ENCODE measurements at places on chromosomes 1 and 21.

GRCh38 chr1:111847466-111847865 is 91.8 kb downstream of the DDX20 start:
- no peak for DNase-seq

- peak; percentile 30 for DNase-seq
Observed at GRCh38 chr1:189669846-189670245, 807.8 kb downstream of the BRINP3 start.

DNA sequence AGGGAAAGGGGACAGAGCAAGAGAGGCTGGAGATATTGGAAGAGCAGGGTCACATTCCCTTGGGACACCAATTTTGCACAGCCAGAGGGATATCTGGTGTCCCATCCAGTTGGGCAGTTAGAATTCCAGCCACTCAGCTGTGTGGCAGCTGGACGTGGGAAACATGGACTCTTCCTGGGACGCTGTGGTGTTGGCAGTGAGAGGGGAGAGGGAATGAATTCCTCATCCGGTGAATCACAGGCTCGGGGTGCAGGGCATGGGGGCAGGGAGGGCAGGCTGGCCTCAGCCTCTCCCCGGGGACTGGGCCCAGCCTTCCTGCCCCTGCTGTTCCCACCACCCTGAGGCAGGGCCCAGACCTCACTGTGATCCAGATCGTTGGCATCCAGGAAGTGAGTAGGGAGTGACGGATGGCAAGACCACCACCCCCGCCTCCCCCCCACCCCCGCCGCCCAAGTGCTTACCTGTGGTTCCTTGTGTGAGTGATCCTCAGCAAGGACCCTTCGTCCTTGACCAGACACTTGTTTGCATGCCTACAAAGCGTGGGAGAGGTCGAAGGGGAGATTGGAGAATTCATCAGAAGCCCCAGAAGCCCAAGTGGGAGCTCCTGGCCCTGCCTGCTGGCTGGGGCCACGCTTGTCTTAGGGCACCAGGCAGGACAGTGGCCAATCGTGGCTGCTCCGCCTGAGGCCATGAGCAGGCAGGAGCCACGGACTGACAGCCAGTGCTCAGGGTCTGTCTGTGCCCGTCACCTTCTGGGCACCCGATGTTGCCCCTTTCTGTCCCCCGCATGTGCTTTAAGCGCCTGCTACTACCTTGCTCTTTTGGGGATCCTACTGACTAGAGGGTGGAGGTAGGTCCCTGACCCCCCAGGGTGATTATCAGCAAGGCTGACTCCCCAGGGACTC is 8.7 kb downstream of the WNT3A start:
- no peak for DNase-seq

DNA sequence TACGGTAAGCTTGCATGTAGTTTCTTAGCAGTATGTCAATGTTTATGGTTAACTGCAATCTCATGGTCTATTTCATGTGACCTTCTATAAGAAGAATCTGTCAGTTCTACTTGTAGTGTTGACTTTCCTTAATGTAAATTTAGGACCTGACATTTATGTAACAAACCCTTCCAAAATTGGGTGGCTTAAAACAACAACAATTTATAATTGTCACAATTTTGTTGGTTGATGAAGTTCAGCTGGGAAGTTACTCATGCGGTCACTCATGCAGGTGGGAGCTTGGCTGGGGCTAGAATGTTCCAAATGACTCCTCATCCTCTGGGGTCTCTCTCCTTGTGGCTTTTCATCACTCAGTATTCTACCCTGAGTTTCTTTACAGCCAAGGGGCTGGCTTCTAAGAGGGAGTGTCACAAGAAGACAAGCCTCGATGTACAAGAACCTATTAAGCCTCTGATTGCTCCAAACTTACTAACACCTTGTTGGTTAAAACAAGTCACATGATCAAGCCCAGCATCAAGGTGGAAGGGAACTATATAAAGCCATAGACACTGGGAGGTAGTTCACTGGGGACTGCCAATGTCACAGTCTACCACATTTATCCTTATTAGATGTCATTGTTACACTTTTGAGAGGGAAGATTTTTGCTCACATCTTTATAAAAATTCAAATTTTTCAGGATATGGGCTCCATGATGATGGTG is 23.9 kb downstream of the CCN1 start:
- DNase-seq: no peak

DNA sequence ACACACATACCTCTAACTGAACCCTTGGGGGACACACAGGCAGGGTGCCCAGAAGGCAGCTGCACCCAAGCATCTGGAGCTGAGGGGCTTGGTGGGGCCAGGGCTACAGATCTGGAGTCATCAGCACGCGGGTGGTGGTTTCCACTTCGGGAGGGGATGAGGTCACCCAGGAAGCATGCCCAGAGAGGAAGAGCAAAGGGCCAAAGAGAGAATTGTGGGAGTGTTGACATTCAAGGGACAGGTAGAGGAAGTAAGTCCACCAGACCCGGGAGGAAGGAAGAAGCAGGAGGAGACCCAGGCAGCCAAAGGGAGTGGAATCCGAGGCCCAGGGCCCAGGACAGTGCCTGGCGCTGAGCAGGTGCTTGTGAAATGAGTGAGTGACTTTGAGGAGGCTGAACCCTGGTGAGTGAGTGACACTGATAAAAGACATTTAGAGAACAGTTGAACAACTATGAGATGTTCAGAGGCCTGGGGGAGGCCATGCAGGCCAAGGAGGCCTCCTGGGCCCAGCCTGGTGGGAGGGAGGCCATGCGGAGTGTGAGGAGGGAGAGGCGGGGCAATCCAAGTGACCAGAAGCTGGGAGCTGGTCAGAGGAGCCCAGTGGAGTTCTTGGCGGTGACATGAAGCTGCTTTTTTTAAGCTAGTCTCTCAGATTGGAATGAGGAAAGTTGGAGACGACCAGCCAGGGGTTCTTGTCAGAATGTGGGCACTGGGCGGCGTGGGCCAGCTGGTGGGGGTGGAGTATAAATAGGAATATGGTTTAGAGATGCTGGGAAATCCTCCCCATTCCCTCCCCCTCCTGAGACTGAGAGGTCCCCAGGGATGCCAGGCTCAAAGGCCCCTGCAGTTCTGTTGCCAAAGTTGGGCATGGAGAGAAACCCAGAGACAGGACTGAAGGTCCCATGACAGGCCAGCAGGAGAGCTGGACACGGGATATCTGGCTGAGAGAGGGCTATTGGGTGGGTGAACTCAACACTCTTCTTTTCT is 7.9 kb downstream of the CDK18 start:
- no peak for DNase-seq

- no peak for DNase-seq
Observed at GRCh38 chr1:52423771-52424170, 19.4 kb downstream of the PRPF38A start.

GRCh38 chr1:117698398-117699160 is 92.7 kb downstream of the TENT5C start:
- DNase-seq: no peak

DNA sequence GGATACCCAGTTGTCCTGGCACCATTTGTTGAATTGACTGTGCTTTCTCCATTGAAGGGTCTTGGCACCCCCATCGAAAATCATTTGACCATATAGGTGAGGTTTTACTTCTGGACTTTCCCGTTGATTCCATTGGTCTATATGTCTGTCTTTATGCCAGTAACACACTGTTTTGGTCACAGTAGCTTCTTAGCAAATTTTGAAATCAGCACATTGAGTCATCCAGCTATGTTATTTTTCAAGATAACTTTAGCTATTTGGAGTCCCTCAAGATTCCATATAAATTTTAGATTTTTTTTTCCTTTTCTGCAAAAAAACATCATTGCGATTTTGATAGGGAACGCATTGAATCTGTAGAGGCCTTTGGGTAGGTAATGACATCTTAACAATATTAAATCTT is 235.6 kb downstream of the SMYD3 start:
- peak; percentile 33 for DNase-seq

GRCh38 chr21:34252751-34253150 is 111.1 kb upstream of the KCNE2 start:
- DNase-seq: no peak

DNA sequence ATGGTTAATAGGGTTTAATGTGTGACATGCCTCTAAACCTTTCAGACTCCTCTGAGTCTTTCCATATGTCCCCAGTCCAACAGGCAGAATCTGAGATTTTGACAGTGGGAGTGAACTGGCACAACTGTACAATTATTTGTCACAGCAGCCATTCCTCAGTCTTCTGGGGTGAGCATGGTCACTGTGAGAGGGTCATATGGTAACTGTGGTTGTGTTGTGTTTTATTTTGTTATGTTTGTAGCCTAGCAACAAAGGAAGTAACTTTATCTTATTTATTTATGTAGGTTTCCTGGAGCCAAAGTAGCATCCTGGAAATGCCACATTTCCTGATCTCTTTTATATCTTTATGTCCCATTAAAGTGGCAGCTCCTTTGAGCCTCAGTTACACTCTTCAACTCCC is 1067.9 kb downstream of the TTLL7 start:
- DNase-seq: peak; percentile 29

- no peak for DNase-seq
Observed at GRCh38 chr1:87318056-87318650, 10.5 kb upstream of the LMO4 start.

- no peak for DNase-seq
Observed at GRCh38 chr1:118487091-118487490, 302.1 kb upstream of the SPAG17 start.

DNA sequence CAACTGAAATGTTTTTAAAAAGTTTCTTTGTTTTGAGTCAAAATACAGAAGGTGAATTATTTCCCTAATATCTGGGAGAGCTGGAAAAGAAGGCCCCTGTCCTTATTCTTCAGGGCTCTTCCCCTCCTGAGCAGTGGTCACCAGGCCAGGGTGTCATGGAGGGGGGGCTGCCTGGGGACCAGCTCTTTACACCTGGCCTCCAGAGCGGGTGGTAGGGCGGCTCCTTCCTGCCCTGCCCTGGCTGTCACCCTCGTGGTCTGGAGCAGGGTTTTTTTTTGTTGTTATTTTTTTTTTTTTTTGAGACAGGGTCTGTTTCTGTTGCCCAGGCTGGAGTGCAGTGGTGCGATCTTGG is 6.6 kb downstream of the SKI start:
- DNase-seq: no peak

DNA sequence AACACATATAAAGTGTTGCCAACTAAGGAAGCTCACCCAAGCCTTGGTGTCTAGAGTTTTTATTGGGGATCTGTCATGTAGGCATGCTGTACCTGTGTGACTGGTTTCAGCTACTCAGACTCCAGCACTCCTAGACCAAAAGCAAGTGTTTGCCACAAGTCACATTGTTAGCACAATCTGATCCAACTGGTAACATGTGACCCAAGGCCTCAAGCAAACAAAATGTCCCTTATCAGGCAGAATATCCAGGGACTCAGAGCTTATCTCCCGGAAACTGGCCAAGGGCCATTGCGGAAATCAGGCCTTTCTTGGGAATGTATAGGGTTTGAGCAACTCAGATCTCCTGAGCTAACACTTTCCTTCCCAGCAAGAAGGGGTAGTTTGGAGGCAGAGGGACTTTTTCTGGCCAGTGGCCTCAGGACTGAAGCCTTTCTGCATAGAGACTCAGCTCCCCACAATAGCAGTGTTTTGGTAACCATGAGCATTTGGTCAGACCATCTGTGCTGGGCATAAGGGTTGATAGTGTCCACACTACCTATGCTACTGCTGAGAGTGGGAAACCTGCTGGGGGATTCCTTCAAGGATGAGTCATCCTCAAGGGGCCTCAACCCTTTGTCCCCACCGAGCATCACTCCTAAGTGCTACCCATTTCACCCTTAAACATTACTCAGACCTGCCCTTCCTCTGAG is 29.6 kb downstream of the NHLH2 start:
- no peak for DNase-seq

- DNase-seq: peak; percentile 29
Observed at GRCh38 chr1:64470665-64471217, 812 bp downstream of the CACHD1 start.

GRCh38 chr1:161987872-161988271 is 35.8 kb downstream of the OLFML2B start:
- no peak for DNase-seq

- no peak for DNase-seq
Observed at GRCh38 chr1:27090911-27091310, 64.0 kb downstream of the SLC9A1 start.

DNA sequence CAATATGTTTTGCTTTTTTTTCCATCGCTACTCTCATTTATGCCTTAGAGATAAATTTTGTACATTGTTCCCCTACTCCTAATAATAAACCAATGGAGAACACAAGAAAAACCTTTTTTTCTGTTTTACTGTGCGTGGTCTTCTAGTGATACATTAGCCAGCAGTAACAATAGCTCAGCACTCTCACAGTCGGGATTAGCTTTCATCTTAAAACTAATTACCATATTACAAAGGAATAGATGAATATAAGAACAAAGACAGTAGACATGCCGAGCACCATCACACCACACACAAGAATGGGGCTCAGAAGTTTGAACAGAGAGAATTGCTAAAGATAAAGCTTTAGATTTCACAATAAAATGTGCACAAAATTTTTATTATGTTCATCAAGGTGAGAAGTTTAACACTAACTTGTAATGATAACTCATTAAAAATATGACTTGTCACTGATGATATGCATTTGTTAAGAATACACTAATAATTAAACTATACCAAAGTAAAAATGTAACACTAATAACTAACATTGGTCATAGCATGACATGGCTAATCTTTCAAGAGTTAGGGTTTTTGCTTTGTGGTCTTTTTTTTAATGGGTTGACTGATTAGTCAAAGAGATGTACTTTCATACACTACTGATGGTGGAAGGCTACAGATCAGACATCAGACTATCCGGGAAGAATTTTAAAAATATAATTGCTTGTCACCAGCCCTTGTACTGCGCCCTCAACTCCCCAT is 61.8 kb downstream of the EXTL2 start:
- no peak for DNase-seq

GRCh38 chr1:188931506-188931905 is 1546.2 kb downstream of the BRINP3 start:
- no peak for DNase-seq

DNA sequence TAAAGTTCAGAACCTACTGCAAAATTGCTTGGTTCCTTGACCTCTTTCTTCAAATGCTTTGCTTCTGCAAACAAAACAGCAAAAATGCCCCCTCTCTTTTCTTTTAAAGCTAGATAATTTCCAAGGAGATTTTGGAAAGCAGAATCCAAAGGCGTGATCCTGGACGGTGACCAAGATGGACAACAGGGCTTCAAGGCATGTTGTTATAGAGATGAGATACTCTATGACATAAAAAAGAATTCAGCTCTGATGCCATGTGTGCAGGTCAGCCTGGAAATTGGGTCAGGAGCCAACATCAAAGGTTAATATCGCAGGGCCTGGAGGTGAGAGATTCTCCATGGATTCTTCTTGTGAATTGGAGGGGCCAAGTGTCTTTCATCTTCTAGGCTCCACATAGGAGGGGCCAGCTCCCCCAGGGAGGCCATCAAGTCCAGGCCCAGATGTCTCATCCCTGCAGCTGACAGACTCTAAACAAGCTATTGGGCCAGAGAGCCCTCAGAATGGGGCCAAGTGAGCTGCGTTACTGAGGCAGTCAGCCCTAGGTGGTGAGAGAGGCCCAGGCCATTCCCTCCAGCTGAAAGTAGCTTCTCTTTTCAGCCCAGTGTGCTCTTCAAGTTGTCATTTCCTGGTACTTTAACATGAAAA is 45.5 kb downstream of the NMNAT2 start:
- DNase-seq: no peak

DNA sequence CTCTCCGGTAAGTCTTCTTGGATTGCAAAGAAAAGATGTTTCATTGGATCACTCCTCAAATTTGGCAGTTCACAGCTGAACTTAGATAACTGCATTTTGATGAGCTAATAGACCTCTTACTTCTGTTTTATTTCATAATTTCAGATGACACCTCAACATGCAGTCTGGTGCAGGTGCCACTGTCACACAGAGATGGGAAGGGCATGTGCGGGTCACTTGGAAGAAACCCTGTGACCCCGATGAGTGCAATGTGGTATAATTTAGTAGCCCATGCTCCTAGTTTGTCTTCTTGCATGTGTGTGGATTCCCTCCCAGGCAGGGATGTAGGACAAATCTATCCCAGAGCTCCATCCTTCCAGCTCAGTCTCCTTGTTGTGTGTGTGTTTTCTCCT is 481 bp upstream of the SLAMF1 start:
- no peak for DNase-seq
